ENCODE measurements at places on chromosomes 2 and 18.

- no peak for DNase-seq
Measured at GRCh38 chr2:235230821-235231601, 262.8 kb upstream of the AGAP1 start.

DNA sequence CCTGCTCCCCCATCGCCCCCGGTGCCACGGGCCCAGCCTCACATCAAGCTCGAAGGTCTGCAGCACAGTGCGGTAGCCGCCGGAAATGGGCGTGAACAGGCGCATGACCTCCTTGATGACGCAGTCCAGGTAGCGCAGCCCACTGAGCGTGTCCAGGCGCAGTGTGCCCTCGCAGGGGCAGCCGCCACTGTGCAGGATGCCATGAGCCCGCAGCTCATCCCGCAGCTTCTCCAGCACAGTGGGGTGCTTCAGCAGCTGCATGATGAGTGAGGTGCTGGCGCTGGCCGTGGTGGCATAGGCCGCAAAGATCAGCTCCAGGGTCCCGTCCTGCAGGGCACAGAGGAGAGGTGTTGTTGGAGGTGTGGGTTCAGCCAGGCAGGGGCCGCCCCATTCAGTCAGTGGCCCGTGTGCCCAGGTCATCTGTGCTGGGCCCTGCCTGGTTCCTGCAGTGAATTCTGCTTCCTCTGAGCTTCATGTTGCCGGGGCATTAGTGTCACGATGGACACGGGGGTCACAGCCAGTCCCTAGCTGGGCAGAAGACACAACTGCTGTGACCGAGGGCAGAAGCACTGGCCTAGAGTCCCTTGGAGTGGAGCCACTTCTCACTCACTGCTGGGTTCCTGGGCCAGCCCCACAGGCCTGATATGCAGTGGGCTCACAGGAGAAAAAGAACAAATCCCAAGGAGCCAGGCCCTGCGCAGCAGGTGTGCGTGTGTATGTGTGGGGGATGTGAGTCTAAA is 14.5 kb downstream of the CYP26B1 start:
- DNase-seq, result no peak

DNA sequence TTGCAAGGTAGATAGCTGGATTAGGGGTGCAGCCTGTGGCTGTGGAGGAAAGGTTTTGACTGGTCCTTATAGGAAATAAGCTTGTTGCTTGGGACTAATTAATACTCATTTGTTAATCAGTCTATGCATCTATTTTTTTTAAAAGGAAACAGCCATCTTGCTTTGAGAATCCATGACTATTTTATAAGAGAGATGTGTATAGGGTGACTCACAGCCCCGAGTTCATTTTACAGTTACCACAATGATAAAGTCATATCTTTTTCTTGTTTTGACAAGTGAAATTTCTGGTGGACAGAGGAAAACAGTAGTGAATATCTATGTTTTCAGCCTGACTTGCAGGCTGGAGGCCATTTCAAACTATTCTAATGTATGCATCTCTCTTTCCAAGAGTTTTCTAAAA is 193.5 kb upstream of the CCDC68 start:
- DNase-seq, result no peak

- no peak for DNase-seq
Measured at GRCh38 chr2:127943186-127943585, 57.4 kb upstream of the AMMECR1L start.

DNA sequence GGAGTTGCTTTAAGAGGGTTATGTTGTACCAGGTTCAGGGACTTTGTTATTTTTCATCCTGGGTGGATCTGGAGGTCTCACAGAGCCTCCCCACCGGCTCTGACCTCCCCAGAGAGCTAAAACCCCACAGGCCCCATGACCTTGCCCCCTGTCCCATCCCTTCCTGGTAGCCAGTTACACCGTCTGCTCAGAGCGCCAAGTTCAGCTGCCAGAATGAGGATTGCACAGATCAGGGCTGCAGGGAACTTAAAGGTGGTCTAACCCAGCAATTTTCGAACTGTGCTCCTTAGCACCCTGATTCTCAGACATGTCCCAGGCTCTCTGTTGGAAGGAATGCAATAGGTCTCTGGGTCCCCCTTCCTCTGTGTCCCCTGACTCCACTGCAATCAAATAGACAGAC is 32.1 kb downstream of the ATOH8 start:
- no peak for DNase-seq

- DNase-seq, result no peak
Measured at GRCh38 chr2:105254531-105255210, 13.1 kb downstream of the GPR45 start.

DNA sequence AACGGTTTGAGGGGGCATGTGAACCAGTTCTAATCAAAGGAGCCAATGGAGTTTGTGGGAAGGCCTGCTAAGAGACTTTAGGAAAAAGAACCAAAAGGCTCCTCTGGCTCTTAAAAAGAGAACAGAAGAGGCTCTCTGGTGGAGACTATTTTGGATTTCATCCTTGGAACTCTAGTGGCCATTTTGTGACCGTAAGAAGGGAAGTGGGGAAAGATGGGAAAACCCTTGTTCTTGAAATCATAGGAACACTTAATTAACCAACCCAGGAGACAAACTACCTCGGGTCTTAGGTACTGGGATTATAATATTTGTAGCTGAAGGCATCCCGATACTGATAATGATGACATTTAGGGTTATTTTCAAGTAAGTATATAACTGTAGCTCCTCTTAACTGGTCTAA is 125.3 kb upstream of the SP3 start:
- DNase-seq, result no peak

- no peak for DNase-seq
Measured at GRCh38 chr2:173865971-173866873, 99.0 kb downstream of the SP3 start.

GRCh38 chr2:14635391-14635871 is 2.9 kb downstream of the LRATD1 start:
- no peak for DNase-seq

- no peak for DNase-seq
Measured at GRCh38 chr2:241933179-241933911, 63.8 kb downstream of the RTP5 start.

DNA sequence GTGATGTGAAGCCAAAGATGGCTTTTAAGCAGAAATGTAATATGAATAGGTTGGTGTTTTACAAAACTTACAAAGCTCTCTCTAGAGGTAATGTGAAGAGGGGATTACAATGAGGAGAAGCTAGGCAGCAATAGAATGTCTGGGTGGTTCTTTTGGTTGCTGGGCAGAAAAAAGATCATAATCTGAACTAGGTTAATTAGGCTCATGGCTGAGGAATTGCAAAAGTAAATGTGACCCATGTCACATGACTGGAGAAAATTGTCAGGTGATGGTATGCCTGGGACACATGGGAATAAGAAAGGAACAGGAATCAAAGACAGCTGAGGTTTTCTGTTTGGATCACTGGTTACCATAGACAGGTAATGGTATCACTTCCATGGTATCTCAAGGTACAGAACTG is 7.5 kb upstream of the RIT2 start:
- no peak for DNase-seq

DNA sequence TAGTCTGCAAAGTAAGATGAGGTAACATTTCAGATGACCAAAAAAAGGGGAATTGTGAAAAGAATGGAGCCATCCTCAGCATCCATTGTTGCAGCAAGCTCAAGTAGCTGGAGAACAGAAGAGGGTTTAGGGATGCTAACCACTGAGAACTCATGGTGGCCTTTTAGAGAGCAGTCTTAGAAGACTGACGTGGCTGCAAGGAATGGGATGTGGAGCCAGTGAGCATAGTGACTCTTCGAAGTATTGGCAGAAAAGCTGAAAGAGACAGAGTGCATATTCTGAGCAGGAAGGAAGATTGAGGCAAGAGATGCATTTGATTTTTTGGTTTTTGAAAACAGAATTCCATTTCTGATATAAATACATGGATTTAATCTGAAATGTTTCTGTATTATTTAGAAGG is 151.2 kb downstream of the UBE2E3 start:
- no peak for DNase-seq

- no peak for DNase-seq
Measured at GRCh38 chr2:55119711-55120487, 69.6 kb upstream of the RTN4 start.

DNA sequence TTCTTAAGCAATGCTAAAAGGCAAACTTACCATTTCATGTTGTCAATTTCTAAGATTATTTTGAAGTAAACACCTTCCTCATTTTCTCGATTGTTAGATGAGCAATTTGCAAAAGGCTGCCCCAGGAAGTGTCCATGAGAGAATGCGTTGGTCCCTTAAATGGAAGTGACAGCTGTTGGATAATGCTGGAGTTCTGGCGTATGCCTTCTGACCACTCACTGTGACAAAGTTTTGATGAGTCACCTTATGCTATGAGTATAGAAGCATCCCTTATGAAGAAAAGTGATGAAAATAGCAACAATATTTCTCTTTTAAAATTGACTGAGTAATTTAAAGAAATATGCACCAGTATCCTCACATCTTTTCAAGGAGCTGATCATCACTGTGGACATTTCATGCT is 1497.5 kb downstream of the DPP10 start:
- DNase-seq, result no peak

GRCh38 chr2:212580117-212580516 is 41.5 kb upstream of the ERBB4 start:
- no peak for DNase-seq

DNA sequence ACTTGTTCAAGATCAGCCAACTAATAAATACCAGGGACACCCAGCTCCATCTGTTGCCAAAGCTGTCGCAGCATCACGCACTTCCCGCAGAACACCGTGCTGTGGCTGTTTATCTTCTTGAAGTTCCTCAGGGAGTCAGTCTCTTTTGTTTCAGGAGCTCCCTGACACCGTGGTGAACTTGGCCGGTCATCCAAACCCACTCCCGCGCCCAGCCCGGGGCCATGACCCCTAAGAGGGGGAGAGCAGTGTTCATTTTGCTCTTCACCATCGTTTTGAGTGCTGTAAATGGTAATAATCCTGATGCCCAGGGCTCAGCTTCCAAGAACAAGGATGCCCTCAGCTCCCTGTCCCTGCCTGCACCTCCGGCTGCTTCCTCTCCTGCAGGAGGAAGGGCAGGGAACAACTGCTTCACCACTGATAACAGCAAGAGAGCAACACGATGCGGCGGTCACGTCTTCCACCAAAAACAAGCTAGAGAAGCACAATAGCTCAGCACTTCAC is 131.4 kb downstream of the SEPTIN10 start:
- DNase-seq, result no peak

DNA sequence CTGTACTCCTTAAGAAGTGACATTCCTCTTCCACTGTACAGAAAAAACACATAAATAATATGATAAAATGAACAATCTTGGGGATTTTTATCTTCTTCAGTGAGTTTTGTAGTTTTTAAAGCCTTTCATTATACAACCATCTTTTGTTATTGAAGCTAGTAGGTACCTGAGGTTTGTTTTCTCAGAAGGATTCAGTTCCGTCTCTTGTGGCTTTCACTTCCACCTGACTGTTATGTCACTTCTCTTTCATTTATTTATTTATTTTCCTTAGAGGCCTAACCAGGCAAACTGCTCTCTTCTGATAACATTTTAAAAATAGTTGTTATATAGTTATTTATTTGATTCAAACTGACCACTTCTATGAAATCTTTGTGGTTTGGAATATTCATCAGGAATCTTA is 464.2 kb downstream of the CCDC85A start:
- DNase-seq, result no peak

DNA sequence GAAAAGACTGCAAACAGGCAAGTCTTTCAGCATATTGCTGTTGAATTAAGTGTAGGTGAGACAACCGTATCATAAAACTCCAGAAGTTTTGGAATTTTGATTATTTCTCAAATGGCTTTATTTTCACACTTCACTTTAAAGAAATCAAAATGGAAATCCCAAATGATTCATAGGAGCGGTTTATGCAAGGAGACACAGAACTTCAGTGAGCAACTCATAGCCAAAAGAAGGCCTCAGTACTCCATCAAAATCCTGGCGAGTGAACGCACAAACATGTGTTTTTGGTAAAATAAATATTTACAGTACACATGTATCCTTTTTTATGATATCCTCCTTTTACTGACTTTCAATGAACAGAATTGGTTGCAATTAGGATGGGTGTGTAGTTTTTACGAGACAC is 140.4 kb upstream of the APCDD1 start:
- DNase-seq, result no peak

- no peak for DNase-seq
Measured at GRCh38 chr2:79977792-79978191, 326.8 kb downstream of the LRRTM1 start.

DNA sequence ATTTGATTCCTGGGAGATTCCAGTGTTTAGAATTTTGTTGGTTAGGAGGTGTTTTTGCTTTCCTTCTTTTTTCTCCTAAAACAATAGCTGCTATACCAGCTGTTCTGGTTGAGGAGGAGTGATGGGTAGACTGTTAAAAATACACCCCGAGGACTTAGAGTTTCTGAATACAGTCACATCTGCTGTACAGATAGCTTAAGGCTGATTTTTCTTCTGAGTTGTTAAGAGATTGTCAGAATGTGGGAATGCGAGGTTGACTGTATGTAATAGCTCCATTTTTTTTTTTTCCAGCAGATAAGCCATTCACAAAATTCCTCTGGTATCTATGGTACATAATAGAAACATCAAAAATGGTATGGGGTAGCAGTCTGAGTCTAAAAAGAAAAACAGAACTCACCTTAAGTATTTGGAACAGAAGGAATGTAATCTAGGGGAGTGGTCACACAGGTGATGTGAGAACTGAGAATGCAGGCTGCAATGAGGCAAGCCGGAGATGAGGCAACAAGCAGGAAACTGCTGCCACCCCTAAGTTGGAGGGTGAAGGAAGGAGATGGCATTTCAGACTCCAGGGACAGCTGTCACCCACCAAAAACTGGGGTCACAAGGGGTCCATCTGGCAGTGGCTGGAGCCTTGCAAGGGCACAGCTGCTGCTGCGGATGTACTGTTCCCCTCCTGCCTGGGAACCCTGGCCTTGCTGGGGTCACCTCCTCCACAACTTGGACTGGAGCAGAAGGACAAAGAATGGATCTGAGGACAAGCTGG is 2.4 kb downstream of the DGKD start:
- DNase-seq, result no peak

GRCh38 chr2:2573658-2574293 is 242.7 kb upstream of the MYT1L start:
- DNase-seq, result no peak

DNA sequence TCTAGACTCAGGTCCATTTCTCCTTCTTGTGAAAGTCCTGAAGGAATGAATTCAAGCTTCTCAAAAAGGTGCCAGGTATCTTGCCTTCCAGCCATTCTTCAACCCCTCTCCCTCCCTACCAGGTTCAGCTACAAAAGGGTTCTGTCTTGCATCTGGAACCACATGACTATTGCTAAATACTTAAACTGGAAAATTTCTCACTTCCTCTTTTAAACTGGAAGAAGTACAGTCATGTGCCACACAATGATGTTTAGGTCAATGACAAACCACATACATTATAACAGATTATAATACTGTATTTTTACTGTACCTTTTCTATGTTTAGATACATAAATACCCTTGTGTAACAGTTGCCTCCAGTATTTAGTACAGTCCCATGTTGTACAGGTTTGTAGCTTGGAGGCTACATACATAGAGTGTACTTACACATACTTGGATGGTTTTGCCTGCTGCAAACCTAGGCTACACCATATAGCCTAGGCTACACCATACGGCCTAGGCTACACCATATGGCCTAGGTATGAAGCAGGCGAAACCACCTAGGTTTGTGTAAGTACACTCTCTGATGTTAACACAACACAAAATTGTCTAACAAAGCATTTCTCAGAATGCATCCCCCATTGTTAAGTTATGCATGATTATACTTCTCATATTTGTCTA is 142.0 kb upstream of the DNMT3A start:
- no peak for DNase-seq

Measured in stimulated activated CD4-positive, alpha-beta T cell treated with anti-CD3 and anti-CD28 coated beads, Interleukin-1b, Interleukin-23, amount 100 ng/mL, for 1 hour (primary cell).